NCI-H1417 treated with DMSO at 0.1 percent for 48 hours (cell line): ENCODE measurements at places on chromosomes 12 and 14.

GRCh38 chr14:76053572-76054355 lies 68.2 kb downstream of the IFT43 start:
- no peak for DNase-seq

DNA sequence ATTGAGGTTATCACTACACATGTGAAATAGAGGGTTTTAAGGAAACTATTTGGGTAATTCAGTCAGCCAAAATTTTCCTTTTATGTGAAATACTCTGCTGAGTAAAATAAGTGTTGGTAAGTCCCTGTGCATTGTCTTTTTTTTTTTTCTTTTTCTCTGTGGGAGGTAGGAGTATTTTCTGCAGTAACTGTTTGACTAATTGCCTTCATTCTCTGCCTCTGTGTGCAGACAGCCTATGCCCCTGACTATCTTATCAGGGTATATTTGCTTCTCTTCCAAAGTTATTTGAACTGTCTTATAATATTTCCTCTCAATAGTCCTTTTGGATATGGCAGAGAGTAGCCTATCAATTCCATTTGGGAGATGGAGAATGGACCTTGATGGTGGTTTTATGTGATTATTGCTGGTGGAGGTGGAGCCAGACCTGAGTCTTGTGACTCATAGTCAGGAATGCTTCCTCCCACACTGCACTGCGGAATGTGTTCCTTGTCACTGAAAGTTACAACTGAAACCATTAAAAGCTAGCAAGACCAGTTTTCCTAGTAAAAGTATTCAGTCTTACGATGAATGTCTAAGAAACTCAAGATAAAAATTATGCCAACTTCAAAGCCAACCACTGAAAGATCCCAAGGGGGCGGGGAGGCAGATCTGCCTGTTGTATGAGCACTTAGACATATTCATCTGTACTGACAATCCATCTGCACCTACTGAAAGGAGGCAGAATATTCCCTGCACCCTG lies 40.9 kb upstream of the STXBP6 start:
- no peak for DNase-seq

DNA sequence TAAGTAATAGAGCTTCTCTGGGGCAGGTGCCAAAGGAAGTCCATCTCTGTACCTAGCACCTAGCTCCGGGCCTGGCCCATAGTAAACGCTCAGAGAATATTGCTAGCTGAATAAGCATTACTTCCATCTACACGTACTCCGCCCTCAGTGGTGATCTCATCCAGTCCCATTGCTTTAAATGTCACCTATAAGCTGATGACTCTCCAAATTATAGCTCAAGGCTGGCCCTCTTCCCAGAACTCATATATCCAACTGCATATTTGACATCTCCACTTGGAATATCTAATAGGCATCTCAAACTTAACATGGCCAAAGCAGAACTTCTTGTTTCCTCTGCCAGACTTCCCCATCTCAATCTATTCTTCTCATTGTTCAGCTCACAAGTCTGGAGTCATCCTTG lies 6.9 kb upstream of the DYNLL1 start:
- DNase-seq: no peak

GRCh38 chr12:47207340-47207717 lies 127.6 kb upstream of the AMIGO2 start:
- no peak for DNase-seq

DNA sequence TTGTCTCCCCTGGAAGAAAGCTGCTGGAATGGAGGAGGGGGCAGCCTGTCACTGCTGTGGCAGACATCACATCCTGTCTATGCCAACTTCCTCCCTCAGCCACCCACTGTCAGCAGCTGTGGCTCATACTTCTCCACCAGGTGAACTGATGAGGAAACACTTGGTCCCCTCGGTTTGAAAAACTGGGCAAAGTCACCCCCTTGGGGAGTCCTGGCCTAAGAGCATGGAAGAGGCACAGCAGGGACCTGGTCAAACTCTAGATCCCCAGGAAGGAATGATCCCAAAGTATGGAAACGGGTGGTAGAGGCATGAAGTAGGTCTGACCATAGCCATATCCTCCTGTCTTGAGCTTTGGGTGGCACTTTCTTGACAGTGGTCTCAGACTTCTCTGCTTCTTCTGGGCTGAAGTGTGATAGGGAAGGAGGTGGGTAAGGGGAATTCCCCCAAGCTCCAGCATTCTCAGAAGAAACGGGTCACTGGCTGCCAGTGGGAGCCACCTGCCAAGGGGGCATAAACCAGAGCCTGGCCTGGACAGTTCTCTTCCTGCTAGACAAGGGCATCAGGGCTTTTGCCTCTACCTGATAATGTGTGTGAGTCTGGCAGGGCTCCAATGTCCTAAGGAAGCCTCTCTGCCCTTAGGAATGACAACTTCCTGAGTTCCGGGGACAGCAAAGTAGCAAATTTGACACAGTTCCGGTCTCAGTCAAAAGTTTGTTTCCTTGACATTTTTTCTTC lies 36.0 kb downstream of the FMNL3 start:
- no peak for DNase-seq

DNA sequence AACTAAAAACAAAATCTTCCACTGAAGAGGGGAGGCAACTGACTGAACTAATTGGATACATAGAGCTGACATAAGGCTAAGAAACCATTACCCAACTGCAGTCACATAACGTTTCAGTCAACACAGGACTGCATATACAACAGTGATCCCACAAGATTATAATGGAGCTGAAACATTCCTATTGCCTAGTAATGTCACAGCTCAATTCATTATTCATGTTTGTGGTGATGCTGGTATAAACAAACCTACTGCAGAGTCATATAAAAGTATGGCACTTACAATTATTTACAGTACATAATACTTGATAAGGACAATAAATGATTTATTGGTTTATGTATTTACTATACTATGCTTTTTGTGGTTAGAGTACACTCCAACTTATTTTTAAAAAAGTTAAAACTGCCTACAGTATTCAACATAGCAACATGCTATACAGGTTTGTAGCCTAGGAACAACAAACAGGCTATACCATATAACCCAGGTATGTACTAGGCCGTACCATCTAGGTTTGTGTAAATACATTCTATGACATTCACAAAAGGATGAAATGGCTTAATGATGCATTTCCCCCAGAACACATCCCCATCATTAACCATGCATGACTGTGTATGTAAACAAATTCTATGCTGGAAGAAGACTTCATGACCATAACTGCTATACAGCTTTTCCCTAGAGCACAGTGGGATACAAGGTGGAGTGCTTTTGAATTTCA lies 4.3 kb downstream of the NAP1L1 start:
- DNase-seq: no peak

DNA sequence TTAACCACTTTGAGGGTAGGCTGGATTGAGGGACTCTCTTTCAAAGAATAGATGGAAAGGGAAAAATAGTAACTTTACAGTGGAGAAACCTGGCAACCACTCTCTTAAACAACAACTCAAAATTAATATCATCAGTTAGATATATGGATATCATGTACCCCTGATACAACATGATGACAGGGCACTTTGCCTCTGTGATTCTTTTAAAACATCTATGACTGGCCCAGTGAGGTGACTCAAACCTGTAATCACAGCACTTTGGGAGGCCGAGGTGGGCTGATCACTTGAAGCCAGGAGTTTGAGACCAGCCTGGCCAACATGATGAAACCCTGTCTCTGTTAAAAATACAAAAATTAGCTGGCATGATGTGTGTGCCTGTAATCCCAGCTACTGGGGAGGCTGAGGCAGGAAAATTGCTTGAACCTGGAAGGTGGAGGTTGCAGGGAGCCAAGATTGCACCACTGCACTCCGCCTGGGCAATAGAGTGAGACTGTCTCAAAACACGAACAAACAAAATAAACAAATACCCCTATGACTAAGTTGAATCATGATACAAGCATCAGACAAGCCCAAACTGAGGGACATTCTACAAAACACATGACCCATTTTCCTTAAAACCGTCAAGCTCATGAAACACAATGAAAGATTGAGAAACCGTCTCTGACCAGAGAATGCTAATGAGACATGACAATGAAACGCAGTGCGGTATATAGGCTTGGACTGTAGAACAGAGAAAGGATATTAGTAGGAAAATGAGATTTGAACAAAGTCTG lies 26.4 kb upstream of the SLC7A8 start:
- DNase-seq: no peak
